ENCODE measurements at places on chromosomes 1 and 21. TPM values are rescaled to one million over a fixed set of nuclear protein-coding genes. Genes with fewer than 3 reads are reported as not detected.

Gene GNG4
- 3.5 TPM for total RNA-seq

Gene NDUFS2
- 197 TPM for total RNA-seq

Gene OLFML3
- 31.2 TPM for total RNA-seq

Gene FCER1A
- total RNA-seq = not detected

Gene FAM110D
- not detected for total RNA-seq

Gene USP21
- total RNA-seq = 5.7 TPM

Gene FAM151A
- not detected for total RNA-seq

Gene PER3
- 6.0 TPM for total RNA-seq

Gene KCND3
- 0.17 TPM for total RNA-seq

Gene C1orf216
- total RNA-seq = 14.4 TPM

Gene NAXE
- 204 TPM for total RNA-seq

Gene CACNA1E
- total RNA-seq = not detected

Data from A172 (cell line).